ENCODE measurements at places on chromosomes 13 and 19.

- no peak for DNase-seq
These were observed 1443.1 kb downstream of the PCDH9 start for GRCh38 chr13:65787082-65787481.

- DNase-seq: no peak
These were observed 1.2 kb upstream of the DCT start for GRCh38 chr13:94480672-94481145.

GRCh38 chr19:6229951-6230712 is 49.6 kb downstream of the MLLT1 start:
- DNase-seq: no peak

DNA sequence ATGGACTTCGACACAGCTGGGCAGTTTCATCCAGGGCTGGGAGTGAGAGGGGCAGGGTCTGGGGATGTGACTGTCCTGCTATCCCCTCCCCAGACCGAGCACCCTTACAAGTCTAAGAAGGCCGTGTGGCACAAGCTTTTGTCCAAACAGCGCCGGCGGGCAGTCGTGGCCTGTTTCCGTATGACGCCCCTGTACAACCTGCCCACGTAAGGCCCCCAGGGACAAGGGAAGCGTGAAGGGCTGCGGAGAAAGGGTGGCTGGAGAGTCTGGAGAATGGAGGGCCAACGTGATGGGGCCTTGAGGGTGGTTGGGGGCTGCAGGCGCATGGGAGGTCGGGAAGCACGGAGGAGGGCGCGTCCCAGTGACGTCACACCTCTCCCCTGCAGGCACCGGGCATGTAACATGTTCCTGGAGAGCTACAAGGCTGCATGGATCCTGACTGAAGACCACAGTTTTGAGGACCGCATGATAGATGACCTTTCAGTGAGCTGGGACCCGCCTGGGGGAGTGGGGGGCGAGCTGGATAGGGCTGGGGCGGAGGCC is 89.5 kb downstream of the MAP4K1 start:
- no peak for DNase-seq

DNA sequence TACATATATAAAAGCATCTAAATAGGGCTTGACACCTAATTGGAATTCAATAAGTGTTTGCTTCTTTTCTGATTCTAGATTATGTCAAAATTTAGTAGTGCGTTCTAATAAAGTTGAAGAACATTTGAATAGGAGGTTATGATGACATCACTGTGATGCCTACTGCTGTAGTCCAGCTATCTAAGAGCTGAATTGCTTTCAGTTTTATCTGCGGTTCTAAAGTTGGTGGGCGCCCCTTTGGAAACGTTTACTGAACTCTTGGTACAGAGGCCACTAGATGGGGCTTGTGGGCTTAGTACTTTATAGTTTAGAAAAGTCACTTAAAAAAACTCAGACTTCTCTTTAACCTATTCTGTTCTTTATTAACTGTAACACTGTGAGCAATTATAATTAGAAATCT is 776.9 kb downstream of the GPC5 start:
- peak; percentile 45 for DNase-seq

GRCh38 chr13:111095031-111095840 is 19.9 kb upstream of the ARHGEF7 start:
- no peak for DNase-seq

DNA sequence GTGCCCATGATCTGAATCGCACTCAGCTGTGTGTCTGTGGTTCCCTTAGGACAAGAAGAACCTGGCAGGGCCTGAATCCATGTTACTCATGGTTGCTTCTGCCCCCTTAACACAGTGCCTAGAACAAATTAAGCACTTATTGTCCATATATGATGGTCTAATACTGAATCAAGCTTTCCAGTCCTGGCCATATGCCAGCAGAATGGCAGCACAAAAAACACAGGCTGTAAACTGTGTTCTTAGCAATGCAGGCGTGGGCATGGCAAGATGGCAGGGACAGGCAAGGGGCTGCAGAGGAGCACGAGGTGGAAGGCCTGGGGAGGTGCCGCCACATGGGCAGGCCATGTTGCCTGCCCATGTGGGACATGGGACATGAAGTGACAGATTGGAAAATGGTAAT is 68.2 kb downstream of the LATS2 start:
- no peak for DNase-seq

GRCh38 chr19:4738734-4739133 is 15.1 kb upstream of the DPP9 start:
- no peak for DNase-seq

DNA sequence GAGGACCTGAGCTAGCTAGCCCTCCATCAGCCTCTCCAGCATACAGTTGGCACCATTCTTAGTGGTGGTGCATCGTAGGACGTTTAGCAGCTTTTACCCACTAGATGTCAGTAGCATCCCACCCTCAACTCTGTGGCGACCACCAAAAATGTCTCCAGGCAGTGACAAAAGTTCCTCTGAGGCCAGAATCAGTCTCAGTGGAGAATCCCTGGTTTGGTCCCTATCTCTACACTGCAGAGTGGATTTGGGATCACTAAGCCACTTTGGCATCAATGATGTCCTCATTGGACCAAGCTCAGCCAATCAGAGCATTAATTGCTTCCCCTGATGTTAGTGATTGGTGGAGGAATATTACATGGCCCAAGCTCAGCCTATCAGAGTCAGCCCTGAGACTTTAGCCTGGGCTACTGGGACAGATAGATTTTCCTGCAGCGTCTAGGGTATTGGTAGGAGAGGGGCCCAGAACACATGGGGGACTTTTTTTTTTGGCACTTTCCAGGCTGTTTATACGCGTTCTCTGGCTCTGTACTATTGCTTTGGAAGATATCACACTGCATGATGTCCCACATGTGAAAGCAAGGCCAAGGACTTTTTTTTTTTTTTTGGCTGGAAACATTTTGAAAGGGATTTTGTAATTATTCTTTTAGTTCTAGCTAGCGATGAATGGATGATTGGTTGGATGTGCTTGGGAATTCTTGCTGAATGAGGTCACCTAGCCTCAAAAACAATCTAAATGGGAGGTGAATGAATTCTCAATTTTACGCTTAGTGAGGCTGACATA is 7.0 kb downstream of the TMEM221 start:
- DNase-seq: no peak

DNA sequence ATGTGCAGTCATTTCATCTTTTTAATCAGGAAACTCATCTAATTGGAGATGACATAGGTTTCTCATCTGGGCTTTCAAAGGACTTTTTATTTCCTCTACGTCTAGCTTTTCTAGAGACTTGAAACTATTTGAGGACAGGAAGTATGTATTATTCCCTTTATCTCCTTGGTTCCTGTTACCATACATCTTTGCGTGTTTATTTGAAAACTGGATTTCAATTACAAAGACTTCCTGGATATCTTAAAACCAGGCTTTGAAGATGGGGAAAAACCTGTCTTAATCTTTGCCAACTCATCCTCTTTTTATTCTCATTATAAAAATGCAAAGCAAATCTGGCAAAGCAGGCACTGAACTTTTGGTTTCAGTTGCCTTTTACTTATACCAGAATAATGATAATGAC is 130.5 kb downstream of the LMO7 start:
- no peak for DNase-seq

GRCh38 chr13:47129461-47129860 is 232.6 kb upstream of the HTR2A start:
- DNase-seq: no peak

DNA sequence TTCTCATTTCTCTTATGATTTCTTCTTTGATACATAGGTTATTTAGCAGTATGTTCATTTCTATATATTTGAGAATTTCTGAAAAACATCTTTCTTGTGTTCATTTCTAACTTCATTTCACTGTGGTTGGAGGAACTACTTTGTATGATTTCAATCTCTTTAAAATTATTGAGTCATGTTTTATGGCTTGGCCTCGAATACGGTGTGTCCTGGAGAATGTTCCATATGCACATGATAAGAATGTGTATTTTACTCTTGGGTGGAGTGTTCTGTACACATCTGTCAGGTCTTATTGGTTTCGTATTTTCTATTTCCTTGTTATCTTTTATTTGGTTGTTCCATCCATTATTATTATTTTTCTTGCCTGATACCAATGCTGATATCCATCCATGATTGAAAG is 22.9 kb downstream of the DNM2 start:
- DNase-seq: no peak

DNA sequence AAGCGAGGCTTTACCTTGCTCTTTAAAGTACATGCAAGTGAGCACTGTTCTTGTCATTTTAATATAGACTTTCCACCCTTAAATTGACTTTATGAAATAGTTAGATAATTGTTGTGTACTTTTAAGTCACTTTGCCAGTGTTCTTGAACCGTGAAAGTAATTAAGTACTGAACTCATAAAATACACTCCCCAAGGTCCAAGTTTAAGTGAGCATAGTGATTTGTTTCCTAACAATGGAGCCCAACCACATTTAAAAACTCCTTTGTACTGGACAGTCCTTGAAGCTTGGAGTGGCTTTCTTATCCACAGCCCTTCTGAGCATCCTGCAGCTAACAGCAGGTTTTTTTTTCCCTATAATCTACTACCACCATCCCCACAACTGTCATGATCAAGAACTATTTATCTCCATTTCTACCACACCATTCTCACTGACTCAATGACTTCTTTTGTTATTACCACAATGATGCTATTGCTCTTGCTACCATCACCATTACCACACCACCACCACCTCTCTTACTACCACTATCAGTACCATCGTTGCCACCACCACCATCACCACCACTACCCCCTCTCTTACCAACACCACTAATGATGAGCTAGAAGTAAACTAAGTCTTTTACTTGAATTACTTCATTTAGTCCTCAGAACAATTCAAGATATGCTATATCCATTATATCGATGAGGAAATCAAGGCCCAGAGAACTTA is 452.6 kb downstream of the DIAPH3 start:
- no peak for DNase-seq

DNA sequence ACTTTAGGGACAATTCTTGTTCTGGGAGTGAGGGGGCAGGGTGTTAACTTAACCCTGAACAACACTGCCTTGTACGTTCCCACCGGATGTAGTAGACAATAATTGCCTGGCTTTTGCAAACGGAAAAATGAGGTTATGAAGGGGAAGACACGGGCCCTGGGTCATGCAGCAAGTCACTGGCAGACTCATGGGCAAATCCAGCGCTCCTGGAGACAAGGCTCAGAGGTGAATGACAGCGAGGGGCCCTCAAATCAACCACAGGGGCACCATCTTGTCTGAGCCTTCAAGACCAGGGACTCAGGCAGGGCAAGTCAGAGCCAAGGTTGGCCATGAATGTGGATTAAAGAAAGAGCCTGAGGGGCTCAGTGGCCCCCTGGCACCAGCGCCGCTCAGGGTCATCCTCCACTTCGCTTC is 2.8 kb downstream of the RASA3 start:
- no peak for DNase-seq

DNA sequence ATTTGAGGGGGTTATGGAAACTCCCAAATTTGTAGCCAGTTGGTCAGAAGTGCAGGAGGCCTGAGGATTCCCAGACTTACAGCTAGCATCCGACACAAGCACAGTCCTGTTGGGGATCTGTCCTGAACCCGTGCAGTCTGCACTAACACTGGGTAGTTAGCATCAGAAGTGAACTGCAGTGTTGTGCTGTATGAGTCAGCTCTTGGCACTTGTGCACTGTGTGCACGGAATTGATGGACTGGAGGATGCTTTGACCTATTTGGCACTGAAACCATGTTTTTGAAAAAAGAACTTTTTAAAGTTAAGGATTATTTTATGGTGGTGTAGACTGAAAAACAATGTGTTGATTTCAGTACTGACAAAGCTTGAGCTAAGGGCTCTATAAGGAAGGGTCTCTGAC is 279.0 kb downstream of the NHLRC3 start:
- no peak for DNase-seq

- no peak for DNase-seq
These were observed 273.4 kb downstream of the NHLRC3 start for GRCh38 chr13:39311619-39312018.

- no peak for DNase-seq
These were observed at the start of gene SSBP4 for GRCh38 chr19:18419195-18419698. Gene SSBP4, plus strand, starts transcription at chr19:18419398. Its CDS starts 251 bp downstream, at chr19:18419649.

DNA sequence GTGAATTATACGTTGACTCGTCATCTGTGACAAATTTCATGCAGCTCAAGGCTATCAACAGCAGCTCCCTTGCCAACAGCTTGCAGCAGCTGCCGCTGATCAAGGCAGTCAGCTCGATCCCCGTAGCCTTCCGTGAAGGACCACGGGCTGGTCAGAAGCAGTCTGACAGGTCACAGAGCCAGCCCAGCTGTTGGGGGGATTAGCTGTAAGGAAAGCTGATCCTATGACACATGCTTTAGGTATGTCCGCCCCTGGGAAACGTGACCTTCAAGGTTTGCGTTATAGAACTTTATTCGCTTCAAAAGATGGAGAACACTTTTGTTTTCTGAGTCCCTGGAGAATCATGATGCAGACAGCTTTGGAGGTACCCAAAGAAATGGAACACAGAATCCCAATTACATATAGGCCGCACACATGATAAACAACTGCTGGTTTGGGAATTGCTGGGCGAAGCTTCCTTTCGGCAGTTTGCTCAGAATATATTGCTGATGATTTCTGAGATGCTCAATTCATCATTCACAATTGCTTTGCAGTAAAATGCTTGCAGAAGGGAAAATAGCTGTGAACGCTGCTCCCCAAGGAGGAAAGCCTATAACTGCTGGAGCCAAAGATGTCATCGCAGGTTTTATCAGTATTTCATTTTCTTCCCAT is 62.6 kb upstream of the USP29 start:
- peak; percentile 17 for DNase-seq

DNA sequence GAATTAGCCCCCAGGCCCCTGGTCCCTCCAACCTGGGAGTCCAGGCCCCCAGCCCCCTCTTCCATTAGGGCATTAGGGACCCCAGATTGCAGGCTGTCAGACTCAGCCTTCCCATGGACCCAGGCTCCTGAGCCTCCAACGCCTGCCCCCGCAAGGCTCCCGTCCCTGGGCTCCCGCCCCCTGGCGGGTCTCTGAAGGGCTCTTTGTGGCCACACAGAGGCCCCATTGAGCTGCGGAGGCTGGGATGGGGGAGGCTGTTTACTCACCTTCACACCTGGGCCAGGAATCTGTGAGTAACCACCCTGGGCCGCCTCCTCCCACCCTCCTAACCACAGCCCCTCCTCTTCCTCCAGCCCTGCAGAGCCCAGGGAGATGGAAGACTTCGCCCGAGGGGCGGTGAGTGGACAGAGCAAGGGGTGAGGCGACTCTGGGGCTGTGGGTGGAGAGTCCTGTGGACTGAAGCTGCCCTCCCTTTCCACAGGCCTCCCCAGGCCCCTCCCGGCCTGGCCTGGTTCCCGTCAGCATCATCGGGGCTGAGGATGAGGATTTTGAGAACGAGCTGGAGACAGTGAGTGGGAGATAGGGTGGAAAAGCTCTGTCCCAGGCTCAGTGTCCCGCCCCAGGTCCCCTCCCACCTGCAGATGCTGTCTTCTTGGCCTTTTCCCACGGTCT is 4.9 kb downstream of the ARHGEF1 start:
- DNase-seq: peak; percentile 38

GRCh38 chr19:48965806-48966540 is 864 bp downstream of the FTL start:
- DNase-seq: no peak

DNA sequence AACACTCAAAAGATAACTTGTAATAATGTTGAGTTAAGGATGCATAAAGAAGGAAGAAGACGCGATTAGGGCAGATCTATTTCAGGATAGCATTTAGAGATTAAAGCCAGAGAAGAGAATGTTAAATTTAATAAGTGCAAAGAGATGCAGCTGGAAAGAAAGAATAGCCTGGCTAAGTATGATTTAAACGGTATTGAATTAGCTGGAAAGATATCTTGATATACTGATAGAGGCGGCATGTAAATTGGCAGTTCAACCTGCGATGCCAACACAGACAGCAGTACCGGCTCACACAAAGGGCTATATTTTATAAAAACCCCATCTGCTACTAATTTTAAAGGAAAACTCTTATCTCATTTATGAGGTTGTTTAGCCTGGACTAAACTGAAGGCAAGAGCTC is 121.4 kb downstream of the ENOX1 start:
- DNase-seq: no peak

All from non-pigmented ciliary epithelial cell (primary cell).